NT2/D1 (cell line): ENCODE measurements at places on chromosomes 12 and 14.
A peak's percentile ranks its signal among the peaks of the same experiment; 100 is the strongest.

DNA sequence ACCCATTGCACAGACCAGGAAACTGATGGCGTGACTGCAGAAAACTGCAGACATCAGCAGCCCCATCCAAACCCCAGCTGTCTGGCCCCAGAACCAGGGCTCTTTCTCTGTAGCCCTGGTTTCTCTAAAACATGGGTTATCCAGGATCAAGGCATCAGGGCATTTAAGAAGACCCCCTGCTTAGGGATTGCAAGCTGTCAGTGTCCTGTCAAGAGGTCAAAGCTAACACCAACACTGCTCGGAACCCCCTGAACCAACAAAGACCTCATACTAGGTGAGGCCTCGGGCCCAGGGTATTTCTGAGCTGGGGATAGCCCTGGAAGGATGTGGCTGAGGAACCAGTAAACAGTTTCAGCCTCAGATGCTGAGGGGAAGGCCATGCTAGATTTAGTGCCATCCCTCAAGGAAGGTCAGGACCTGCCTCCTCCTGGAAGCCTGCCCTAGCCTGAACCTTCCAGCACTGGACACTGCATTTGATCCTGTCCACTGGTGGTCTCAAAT is 39.2 kb downstream of the BCL11B start:
- no peak for DNase-seq

- DNase-seq: no peak
These were observed 2.3 kb downstream of the HDAC7 start for GRCh38 chr12:47817272-47818006.

DNA sequence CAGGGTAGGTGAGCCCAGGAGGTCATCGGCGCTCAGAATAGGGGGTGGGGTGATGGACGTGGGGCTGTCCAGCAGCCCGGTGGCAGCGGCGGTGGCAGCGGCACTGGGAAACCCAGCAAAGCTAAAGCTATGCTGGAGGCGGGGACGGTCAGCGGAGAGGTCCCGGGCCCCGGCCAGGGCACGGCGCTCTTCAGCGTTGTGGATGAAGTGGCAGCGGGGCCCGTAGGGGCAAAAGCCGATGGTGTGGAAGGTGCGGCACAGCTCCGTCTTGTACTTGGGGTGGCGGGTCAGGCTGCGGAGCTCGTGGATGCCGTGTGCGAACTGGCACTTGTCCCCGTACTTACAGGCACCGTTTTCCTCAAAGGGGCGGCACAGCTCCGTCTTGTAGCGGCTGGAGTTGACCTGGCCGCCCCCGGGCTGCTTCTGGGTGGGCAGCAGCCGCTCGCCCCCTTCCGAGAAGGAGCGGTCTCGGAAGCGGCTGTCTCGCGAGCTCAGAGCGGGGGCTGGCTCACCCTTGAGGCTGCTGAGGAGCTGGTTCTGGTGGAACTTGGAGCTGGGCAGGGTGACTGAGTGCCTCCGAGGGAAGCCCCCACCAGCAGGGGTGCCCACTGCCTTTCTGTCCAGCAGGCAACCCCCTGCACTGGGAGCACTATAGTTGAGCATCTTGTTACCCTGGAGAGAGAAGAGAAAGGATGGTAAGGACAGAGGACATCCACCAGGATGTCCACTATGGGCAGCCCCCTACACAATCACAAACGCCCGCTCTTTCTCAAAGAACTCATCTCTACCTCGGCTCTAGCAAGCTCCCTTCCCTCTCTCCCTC is 2.8 kb downstream of the ZFP36L1 start:
- no peak for DNase-seq

DNA sequence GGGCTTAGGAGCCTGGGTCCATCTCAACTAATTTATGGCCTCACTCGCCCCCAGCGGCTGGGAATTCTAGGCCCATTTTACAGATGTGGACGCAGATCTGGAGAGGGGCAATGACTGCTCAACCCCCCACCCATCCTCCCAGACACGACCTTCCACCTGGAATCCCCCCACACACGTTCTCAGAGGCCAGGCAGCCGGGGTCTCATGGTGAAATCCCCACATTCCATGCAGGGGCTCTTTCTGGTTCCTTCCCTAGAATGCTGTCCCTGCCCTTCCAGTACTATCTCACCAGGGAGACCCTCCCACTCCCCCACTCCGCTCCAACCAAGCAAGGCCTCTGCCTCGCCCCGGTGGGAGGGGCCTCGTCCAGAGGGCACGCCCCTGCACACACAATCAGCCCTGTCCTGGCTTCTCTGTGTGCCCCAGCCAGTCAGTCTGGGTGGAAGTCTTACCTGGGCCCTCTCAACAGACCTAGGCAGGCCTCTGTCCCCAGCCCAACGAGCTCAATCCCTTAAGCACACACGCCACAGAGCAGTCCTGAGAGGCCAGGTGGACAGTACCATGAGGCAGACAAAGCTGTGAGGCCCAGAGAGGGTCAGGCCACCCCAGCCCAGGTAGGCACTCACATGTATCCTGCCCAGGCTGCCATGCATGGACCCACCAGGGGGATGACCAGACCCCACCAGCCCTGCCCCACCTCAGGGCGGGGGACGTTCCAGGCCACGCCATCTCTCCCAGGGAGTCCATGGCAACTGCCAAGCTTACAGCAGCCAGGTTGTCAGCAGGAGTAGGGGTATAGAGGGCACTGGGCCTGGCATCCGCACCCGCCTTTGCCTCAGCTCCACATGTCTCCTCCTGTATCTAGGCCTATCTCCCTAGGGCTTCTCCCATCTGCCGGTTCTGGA is 1.3 kb upstream of the ANKRD9 start:
- DNase-seq: peak; percentile 50

GRCh38 chr12:57241402-57242310 is 9.3 kb downstream of the STAC3 start:
- DNase-seq: no peak

DNA sequence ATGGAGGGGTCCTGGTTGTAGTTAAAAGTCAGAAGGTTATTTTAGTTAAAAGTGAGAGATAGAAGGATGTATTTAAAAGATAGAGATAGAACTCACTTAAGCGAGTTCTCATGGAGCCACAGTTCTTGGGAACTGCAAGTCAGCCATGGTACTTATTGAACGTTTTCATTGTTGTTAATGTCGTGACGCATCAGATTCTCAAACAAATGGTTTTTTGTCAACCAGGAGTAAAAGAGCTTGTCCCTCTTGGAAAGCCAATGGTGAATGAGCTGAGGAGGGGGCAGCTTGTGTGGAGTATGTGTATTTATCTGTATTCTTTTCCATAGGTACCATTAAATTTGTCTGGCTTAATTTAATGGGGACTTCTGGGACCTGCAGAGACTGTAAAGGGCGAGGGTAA is 68.6 kb downstream of the FIGNL2 start:
- DNase-seq: no peak

GRCh38 chr12:120060196-120060595 is 56.4 kb downstream of the RAB35 start:
- DNase-seq: no peak

DNA sequence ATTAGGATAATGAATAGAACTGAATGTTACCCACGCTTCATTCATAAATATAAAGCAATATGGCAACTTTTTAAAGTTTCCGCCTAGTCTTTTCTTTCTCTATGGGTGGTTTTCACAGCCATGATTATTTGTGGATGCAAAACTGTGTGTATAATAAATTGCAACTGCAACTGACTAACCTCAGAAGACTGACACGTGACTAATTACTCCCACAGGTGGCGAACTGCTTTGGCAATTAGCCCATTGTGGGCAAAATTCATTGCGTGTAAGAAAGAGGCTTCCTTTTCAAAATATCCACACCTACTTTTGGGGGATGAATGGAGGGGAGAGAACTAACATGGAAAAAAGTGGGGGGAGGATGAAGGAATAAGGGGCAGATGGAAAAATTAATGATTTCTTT is 79.0 kb downstream of the SLC25A21 start:
- no peak for DNase-seq

GRCh38 chr12:10952645-10953044 is 13.6 kb upstream of the TAS2R14 start:
- DNase-seq: no peak

- no peak for DNase-seq
These were observed 78.8 kb downstream of the SEC23A start for GRCh38 chr14:39023939-39024871.

DNA sequence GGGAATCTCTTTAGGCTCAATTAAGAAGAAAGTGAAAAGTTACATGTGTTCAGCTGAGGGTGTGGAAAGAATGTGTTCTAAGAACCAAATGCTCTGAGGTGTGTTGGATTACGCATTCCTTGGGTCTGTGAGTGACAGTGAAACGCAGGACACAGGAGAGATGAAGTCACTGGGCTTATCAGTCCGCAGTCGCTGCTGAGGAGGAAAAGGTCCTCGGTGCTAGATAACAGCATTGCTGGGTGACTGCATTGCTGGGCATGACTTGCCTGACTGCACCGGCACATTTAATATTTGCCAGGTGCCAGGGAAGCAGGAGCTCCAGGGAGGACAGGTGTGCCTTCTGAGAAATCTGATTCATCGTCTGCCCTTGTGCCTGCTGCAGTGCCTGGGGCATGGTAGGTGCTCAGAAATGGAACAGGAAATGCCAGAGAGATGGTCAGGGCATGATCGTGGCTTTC is 64.4 kb upstream of the FZD10 start:
- DNase-seq: no peak

GRCh38 chr14:55450539-55450938 is 10.1 kb upstream of the TBPL2 start:
- DNase-seq: no peak

- DNase-seq: peak; percentile 82
These were observed 83.2 kb upstream of the HMGA2 start for GRCh38 chr12:65740873-65741600.

DNA sequence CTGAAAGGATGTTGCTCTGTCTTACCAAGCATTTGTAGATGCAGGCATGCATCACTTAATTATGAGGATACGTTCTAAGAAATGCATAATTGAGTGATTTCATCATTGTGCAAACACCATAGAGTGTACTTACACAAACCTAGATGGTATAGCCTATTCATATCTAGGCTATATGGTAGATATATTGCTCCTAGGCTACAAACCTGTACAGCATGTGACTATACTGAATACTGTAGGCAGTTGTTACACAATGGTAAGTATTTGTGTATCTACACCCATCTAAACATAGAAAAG is 75.9 kb downstream of the IFT81 start:
- DNase-seq: no peak

DNA sequence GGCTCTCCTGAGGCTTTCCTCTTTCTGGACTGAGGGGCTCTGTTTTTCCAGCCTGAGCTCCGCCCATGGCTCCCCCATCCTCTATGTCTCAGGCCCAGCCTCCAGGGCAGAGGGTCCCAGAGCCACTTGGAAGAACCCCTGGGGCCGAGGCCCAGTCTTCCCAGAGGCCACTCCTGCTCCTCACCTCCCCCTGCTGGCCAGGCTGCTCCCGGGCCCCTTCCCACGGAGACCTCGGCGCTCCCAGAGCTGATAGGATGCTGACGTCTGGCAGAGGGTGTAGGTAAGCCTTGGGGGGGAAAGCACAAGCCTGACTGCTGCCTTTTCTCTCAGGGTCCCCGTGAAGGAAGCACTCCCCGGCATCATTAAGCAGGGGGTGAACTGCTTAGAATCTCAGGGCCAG is 51.4 kb downstream of the ERH start:
- no peak for DNase-seq

DNA sequence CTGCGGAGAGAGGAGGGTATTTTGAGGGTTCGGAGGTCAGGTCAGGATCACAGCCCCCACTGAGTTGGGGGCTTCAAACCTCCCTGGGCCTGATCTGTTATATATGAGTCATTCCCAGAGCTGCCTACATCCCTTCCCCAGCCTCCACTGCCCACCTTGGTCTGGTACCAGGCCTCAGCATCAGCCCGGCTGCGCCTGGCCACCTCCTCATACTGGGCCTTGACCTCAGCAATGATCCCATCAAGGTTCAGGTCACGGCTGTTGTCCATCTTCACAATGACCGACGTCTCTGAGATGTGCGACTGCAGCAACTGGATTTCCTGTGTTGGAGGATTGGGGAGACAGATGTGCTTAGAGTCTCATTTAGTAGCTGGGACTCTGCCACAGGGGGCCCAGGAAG is 4.2 kb downstream of the KRT84 start:
- no peak for DNase-seq

DNA sequence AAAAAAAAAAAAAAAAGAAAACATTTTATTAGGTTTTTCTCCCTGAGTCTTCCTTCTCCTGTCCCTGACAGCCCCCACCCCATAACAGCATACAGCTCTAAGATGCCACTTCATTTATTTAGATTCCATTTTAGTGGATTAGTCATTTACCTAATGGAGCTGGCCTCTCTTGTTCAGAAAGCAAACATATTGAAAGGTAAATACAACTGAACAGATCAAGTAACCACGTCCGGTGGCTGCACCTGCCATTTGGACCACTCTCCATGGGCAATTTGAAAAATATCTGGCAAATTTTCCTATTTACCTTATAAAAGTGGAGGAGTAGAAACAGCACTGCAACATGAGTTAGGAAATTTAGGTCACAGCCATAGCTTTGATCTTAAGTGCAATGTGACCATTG is 254.6 kb downstream of the C12orf42 start:
- DNase-seq: no peak

DNA sequence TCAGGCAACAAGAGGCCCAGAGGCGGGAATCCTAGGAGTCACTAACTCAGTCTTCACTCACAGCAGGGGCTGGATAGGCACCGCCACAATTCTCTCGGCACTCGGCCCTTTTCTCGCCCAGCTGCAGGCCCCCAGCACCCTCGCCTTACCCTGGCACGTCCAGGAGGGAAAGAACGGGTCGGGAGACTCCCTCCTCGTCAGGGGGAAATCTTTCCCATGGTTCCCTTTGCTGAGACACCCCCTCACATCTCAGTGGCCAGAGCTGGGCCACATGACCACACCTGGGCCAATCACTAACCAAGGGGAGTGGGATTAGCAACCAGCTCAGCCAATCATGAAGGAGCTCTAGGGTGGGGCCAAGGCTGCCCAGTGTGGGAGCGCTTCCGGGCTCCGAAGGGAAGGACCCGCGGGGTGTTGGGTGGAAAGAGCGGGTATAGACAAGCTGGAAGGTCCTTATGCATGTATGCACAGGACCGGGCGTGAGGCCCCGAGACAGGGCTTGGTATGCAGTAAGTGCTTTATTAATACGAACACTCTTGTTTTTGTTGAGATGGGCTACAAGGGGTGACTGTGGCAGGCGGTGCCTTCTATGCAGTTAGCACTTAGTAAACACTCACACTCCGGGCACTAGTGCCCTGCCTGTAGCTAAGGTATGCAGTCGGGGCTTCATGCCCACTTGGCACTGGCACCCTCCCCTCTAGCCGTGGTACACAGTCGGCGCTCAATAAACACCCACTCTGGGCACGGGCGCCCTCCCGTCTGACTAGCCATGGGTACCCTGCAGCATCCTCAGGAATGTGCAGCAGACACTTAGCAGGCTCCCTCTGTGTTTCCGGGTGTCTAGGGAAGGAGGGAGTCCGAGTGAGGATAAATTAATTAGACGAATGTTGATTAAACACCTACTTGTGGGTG is 40.3 kb downstream of the ADGRD1 start:
- DNase-seq: no peak

- no peak for DNase-seq
These were observed 86.3 kb downstream of the EML5 start for GRCh38 chr14:88706425-88706824.

- no peak for DNase-seq
These were observed 95.2 kb downstream of the PRKCH start for GRCh38 chr14:61416591-61416990.
